CD4-positive, alpha-beta T cell treated with Interleukin-10 for 1 hour (primary cell): ENCODE measurements at places on chromosomes 2 and 18.

DNA sequence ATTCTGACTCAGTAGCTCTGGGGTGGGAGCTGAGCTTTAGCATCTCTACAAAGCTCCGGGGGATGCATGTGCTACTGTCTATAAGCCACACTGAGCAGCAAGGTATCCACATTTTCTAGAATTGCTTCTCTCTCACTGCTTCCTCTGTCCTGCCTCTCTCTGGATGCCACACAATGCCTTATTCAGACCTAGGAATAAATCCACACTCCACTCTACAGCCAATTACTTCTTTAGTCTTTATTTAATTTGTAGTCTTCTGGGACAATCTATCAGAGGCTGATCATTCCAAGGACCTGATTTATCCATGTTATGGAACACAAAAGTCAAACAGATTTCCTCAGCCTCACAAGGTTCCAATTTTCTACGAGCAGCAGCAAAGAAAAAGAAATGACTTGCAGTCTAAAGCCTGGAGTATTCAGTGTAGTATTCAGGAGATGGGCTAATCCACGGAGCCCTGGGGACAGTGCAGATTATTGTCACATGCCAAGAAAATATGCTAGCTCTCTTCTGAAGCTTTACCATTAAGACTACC, 4.4 kb downstream of the BCL2 start:
- no peak for DNase-seq

DNA sequence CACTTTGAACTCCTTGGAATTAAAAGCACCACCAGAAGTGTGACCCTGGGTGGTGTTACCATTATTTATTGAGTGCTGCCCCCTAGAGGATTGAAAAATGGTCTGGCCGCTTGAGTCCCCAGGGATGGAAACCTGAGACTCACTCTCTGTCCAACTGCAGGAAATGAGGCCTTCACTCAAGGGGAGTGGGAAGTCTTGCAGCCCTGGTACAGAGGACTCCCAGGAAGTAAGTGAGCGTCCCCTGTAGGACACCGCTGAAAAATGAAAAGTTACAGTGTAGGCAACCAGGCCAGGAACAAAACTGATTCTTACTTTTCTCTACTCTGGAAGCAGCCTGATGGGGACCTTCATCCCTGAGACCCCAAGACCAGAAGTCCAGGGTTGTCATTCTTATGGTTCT, 2.2 kb upstream of the NRP2 start:
- DNase-seq: peak; percentile 53

DNA sequence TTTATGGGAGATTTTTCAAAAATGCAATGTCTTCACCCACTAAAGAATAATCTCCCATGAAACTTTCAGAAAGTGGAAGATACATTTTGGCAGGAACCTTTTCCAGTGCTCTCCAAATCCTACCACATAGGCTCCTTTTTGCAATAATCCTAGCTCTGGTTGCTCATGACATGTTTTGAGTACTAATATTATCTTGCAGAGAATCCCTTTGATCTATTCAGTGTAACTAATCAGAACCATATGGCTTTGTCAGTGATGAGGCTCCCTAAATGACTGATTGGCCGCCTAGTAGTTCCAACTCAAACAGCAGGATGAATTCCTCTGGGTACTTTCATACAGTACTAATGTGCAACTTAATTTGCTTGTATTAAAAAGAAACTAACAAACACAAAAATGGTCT, 544.0 kb upstream of the FAM98A start:
- no peak for DNase-seq

GRCh38 chr2:197328461-197328860, 17.9 kb upstream of the ANKRD44 start:
- no peak for DNase-seq

DNA sequence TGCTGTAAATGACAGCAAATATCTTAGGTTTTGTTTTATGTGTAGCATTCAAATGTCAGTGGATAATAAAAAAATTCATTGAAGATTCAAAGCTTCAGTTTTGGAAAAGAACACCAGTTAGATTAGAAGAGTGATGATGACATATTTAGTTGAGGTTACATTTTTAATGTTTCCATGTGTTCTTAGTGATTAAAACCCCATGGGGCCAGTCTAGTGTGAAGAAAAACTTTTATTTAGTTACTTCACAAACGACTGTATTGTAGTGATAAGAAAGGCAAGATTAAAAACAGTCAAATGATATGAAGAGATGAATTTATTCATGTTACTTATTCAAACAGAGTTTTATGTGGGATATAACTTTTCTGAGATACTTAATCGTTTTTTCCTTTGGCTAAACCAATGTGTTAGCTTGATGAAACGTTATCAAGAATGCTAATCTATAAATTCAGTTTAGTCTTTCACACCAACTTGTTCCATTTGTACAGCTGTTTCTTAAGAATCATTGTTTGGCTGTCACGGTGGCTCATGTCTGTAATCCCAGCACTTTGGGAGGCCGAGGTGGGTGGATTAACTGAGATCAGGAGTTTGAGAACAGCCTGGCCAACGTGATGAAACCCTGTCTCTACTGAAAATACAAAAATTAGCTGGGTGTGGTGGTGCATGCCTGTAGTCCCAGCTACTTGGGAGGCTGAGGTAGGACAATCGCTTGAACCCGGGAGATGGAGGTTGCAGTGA, 11.6 kb downstream of the BMPR2 start:
- DNase-seq: no peak

GRCh38 chr18:48161911-48162698, 231.6 kb upstream of the SMAD2 start:
- DNase-seq: no peak

DNA sequence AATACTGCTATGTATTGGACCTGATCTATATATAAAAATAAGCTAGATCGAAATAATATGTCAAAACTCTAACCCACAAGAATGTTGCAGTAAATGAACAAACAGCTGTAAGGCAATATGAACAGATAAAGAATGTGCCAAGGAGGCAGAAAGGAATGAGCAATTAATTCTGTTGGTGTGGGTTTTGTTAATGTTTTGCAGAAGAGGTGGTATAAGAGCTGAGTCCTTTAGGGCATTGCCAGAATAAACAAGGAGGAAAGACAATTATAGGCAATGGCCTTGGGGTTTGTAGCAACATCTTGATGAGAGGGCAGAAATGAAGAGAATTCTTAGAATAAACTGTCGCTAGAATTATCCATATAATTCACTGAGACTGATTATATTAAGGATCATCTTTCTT, 240.9 kb upstream of the GULP1 start:
- no peak for DNase-seq

DNA sequence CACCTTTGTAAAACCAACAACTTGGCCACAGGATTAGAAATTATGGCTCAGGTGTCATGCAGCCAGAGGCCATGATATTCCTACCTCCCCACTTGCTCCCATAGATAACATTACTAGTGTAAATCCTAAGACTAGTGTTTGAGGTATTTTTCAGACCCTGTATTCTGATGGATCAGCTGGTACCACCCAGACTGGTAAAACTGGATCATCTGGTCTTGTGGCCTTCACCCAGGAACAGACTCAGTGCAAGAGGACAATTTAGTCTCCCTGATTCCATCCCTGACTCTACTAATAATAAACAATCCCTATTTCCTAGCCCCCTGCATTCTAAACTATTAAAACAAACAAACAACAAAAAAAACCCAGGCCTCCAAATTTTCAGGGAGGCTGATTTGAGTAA, 121.0 kb downstream of the ALPK2 start:
- DNase-seq: no peak

- DNase-seq: no peak
These were observed 80.2 kb upstream of the ZC3H15 start for GRCh38 chr2:186405842-186406241.

- no peak for DNase-seq
These were observed 39.5 kb upstream of the GMCL1 start for GRCh38 chr2:69789772-69790600.

- DNase-seq: no peak
These were observed 80.4 kb downstream of the CELF4 start for GRCh38 chr18:37484983-37485834.

- no peak for DNase-seq
These were observed 144.9 kb upstream of the LHCGR start for GRCh38 chr2:48900321-48901014.
